SK-N-SH (cell line): ENCODE measurements at places on chromosomes 6 and 20. TPM values are rescaled to one million over a fixed set of nuclear protein-coding genes. Genes with fewer than 3 reads are reported as not detected.

The COL9A1 gene
- polyA plus RNA-seq: 0.05 TPM in 1 of 2 replicates, not detected in the other

DNA sequence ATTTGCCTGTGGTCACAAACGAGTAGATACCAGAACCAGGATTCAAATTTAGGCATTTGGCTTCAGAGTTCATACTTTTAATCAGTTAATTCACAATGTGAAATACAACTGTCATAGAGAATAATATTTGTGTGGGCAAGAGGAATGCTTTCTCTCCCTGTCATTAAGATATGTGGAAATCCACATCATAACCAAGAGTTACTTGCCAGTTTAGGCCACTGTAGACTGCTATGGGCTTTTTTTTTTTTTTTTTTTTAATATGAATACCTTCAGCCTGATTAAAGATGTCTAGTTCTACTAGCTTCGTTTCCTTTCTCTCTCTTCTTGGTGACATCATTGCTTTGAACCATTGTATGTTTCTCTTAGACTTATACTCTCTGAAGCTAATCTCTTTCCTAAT, 244.9 kb downstream of the ZFAND3 start:
- H3K27ac ChIP-seq: no peak overlapping the region
- DNase-seq: no peak
- peaks cover 35% of the 10 kb centered on the region for H3K36me3 ChIP-seq

The PRR18 gene
- 0.02 TPM in 1 of 2 replicates, not detected in the other for polyA plus RNA-seq

DNA sequence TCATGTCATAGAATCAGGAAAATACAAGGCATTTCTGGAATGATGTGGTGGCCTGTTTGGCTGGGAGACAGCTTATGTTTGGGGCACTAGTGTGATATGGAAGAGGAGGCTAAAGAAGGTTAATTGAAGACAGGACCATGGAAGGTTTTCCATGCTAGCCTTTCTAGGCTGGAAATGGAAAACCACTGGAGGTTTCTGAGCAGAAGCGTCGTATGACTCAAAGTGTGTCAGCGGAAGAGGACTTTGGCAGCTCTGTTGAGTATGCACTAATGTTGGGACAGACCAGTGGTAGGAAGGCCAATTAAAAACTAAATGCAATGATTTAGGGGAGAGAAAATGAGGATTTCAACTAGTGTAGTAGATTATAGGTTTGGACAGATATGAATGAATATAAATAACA, 413.1 kb downstream of the PLCB1 start:
- no peak overlapping the region for H3K4me3 ChIP-seq
- DNase-seq: no peak
- no peaks in the 10 kb centered on the region for H3K36me3 ChIP-seq
- no peaks in the 10 kb centered on the region for H3K27me3 ChIP-seq

DNA sequence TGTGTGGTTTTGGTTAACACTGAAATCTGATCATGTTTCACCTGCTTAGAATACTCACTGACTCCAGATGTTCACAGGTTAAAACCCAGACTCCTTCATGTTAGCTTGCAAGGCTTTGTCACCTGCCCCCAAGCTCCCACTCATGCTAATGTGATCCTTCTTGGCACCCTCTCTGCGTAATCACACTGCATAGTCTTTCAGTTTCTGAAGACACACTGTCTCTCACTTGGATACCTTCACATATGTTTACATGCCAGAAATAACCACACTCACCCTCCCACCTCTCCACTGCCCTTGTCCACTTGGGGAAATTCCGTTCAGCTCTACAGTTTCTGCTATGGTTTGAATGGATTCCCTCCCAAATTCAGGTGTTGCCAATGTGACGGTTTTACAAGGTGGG, 234.7 kb upstream of the SASH1 start:
- H3K27me3 ChIP-seq: no peaks in the 10 kb centered on the region
- DNase-seq: no peak
- H3K36me3 ChIP-seq: no peaks in the 10 kb centered on the region
- H3K4me1 ChIP-seq: no peaks in the 10 kb centered on the region
- no peak overlapping the region for H3K4me3 ChIP-seq

- peaks cover 30% of the 10 kb centered on the region for H3K36me3 ChIP-seq
- peak overlapping the region; percentile 7; the same call in 1 of the 2 replicates for H3K27ac ChIP-seq
- no peaks in the 10 kb centered on the region for H3K27me3 ChIP-seq
- no peak overlapping the region for H3K4me3 ChIP-seq
- H3K4me1 ChIP-seq: peaks cover 74% of the 10 kb centered on the region
Measured at GRCh38 chr6:166614589-166614988, 12.5 kb downstream of the RPS6KA2 start.

DNA sequence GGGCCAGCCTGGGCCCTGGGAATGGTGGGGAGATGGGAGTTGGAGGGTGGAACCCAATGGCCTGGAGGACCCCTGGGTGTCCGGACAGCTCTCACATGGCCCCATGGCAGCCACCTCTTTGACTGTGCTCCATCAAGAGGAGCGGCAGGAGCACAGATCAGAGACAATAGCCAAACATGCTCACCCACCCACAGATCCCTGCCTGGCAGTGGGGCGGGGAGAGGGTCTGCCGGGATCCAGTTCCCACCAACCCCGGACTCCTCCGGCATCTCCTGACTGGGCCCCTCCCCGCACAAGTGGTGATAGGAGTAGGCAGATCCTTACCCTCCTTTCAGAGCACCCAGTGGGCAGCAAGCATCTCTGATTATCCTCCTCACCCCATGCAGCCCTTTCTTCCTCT, 31.9 kb upstream of the MRPS18A start:
- H3K4me1 ChIP-seq: no peaks in the 10 kb centered on the region; the same call in 1 of the 2 replicates
- no peaks in the 10 kb centered on the region for H3K27me3 ChIP-seq
- no peak for DNase-seq

The RIPOR3 gene
- polyA plus RNA-seq: 1.0 and 1.2 TPM in 2 replicates

The DNMT3B gene
- 2.2 and 2.4 TPM in 2 replicates for polyA plus RNA-seq

The DPPA5 gene
- not detected in 2 replicates for polyA plus RNA-seq

DNA sequence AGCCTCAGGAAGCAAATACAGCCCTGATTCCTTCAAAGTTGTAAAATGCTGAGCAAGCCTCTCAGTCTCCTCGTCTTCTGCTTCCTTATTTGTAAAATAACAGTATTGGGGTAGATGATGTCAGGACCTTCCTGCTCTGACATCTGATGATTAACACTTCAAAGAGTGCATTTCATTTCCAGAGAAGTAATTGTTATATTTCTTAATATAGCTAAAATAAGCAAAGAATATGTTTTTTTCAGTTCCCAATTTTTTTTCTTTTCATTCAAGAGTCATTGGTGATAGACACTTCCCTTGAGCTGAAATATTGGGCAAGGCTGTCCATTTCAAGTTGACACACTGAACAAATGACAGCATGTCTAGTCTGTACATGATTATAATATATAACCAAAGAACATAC, 53.4 kb downstream of the SLX4IP start:
- no peak overlapping the region for H3K27ac ChIP-seq
- no peaks in the 10 kb centered on the region for H3K36me3 ChIP-seq
- H3K4me1 ChIP-seq: no peaks in the 10 kb centered on the region; the same call in none of the 2 replicates
- H3K27me3 ChIP-seq: no peaks in the 10 kb centered on the region

The SLC32A1 gene
- polyA plus RNA-seq: not detected in 2 replicates

DNA sequence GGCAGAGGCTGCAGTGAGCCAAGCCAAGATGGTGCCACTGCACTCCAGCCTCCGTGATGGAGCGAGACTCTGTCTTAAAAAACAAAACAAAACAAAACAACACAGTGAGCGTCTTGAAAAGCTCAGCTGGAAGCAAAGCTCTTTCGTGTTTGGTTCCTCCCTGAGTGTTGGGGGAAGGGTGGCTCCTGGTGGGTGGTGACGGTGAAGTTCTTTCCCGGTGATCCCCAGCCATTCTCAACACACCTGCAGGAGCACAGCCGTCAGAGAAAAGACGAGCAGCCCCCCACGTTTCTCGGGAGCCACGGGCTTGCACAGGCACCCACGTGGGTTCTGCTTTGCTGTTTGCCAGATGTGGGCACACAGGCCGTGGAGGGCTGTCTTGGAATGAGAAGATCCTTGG, 3.2 kb downstream of the BHLHE23 start:
- H3K36me3 ChIP-seq: no peaks in the 10 kb centered on the region
- H3K4me1 ChIP-seq: no peaks in the 10 kb centered on the region
- H3K27me3 ChIP-seq: peaks cover 97% of the 10 kb centered on the region
- H3K4me3 ChIP-seq: no peak overlapping the region
- DNase-seq: no peak

- H3K27ac ChIP-seq: no peak overlapping the region
- H3K4me1 ChIP-seq: no peaks in the 10 kb centered on the region
- H3K27me3 ChIP-seq: peaks cover 64% of the 10 kb centered on the region
- H3K36me3 ChIP-seq: no peaks in the 10 kb centered on the region
- no peak for DNase-seq
Measured at GRCh38 chr6:3627956-3628835, 123.3 kb downstream of the PXDC1 start.

GRCh38 chr6:137056121-137056880, 11.5 kb upstream of the IL20RA start:
- DNase-seq: no peak
- no peak overlapping the region for H3K4me3 ChIP-seq
- H3K27ac ChIP-seq: no peak overlapping the region

The PAK5 gene
- 0.03 and 0.06 TPM in 2 replicates for polyA plus RNA-seq
